ENCODE measurements at places on chromosomes 12 and 14.

DNA sequence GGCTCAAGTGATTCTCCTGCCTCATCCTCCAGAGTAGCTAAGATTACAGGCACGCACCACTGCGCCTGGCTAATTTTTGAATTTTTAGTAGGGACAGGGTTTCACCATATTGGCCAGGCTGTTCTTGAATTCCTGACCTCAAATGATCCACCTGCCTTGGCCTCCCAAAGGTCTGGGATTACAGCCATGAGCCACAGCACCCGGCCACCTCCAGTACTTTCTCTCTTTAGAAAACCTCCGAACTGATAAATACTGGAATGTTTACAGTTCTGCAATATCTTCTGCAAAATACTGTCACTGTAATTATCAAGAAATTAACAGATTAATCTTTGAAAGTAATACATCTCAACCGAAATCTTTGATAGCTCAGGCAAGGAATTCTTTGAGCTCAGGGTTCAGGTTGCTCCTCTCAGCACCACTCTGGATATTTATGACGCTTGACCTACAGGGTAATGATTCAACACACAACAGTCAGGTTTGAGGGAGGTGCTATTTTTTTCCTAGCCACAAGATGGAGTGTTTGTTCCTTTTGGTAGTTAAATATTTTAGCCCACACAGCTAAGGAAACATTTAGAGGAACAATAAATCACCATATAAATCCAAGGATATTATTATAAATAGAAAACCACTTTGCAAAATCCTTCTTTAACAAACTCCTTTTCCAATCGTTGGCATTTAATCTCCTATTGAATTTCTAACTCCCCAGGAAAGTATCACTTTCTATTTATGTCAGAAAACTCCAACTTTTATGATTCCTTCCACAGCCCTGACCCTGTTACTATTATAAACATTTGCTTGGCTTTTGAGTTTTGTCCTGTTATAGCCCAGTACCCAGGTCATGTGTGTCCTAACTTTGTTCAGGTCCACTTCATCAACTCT is 48.6 kb upstream of the GTF2A1 start:
- DNase-seq = no peak

GRCh38 chr12:44582521-44582920 is 293.6 kb downstream of the NELL2 start:
- no peak for DNase-seq

DNA sequence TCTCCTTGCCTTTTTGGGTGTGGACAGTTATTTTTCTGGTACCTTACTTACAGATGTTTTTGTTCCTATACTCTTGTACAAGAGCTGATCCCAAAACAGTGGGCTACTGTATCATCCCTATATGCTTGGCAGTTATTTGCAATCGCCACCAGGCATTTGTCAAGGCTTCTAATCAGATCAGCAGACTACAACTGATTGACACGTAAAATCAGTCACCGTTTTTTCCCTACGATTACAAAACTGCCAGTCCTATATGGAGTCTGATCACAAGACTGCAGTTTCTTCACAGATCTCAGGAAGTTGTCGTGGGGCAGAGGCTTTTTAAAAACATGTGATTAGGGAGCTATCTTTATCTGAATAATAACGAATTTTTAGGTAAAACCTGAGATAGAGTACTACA is 1.3 kb downstream of the LYSET start:
- DNase-seq = no peak

DNA sequence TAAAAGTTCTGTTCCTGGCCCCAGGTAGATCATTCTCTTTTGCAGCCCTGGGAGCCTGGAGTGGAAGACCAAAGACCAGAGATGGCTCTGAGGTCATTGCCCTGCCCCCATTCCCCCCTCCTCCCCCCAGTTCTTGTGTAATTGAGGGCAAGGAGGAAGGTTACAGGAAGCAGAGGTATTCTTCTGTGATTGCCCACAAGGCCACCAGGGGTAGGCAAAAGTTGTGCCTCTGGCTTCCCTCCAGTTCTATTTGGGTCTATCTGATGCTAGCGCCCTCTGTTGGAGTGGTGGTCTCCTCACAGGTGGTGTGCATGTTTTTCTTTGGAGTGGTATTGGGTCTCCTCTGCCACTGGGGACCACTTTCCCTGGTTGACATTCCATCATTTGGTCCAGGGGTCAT is 41.2 kb upstream of the CRY1 start:
- DNase-seq = peak; percentile 32

DNA sequence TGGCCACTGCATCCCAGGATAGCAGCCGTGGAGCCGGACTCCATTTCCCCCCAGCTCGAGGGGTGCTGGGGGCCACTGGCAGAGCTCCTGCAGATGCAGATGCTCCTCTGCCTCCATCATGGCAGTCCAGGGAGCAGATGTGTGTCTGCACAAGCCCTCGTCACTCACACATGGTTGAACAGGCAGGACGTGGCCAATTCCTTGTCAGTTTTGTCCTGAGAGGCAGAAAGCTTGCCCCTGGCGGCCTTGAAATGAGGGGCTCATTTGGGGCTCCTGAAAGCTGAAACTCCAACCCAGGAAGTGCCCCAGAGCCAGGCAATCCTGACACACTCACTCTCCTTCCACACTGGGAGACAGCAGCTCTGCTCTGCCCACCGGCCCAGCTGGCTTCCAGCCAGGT is 100.9 kb upstream of the C14orf180 start:
- DNase-seq = no peak

- no peak for DNase-seq
Measured at GRCh38 chr12:65526311-65526710, 247.8 kb downstream of the MSRB3 start.

GRCh38 chr12:11477110-11477509 is 81.7 kb upstream of the PRB2 start:
- no peak for DNase-seq

- no peak for DNase-seq
Measured at GRCh38 chr12:110174373-110174996, 50.3 kb downstream of the IFT81 start.

GRCh38 chr12:89085421-89085820 is 266.9 kb downstream of the DUSP6 start:
- DNase-seq = no peak

DNA sequence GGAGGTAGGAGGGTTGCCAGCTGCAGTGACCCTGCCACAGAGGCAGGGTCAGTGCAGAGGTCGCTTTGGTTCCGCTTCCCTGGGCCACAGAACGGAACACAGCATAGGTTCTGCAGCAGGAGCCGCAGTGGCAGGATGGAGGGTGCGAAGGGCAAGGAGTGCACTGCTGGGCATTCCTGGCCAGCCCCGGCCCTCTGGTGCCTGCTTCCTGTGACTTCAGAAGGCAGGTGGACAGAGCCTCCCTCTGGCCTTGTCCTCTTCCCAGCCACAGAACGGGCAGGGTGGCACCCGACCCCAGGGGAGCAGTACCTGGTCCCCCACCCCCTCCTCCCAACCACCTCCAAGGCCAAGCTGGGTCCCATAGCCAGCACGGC is 37.7 kb downstream of the SLC8B1 start:
- no peak for DNase-seq

DNA sequence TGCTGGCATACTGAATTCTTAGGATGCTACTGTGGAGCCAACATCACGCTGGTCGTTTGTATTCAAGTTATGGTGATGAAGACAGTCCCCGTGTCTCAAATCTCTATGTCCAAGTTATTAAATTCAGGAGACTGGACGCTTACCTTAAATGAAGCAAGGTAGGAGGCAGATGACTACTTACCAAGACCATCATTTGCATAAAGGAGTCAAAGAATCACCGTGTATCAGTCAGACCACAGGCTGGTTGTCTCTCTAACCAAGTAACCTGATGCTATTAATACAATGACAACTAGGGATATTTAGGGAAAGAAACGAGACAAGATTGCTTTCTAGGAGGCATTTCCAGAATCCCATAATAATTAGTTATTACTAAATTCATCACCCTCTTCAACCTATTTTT is 78.1 kb upstream of the FRMD6 start:
- DNase-seq = no peak
